ENCODE measurements at places on chromosomes 2 and 18. TPM values are rescaled to one million over a fixed set of nuclear protein-coding genes. Genes with fewer than 3 reads are reported as not detected.

Gene DYNAP
- total RNA-seq = not detected

Gene ARHGAP15
- not detected for total RNA-seq

Gene CABYR
- 1.0 TPM for total RNA-seq

Gene AQP12B
- not detected for total RNA-seq

Gene IL1R2
- 0.33 TPM for total RNA-seq

Gene THADA
- total RNA-seq = 16.9 TPM

Measured in dermis lymphatic vessel endothelial cell (primary cell).